LoVo (cell line): ENCODE measurements at places on chromosomes 7 and 10.

DNA sequence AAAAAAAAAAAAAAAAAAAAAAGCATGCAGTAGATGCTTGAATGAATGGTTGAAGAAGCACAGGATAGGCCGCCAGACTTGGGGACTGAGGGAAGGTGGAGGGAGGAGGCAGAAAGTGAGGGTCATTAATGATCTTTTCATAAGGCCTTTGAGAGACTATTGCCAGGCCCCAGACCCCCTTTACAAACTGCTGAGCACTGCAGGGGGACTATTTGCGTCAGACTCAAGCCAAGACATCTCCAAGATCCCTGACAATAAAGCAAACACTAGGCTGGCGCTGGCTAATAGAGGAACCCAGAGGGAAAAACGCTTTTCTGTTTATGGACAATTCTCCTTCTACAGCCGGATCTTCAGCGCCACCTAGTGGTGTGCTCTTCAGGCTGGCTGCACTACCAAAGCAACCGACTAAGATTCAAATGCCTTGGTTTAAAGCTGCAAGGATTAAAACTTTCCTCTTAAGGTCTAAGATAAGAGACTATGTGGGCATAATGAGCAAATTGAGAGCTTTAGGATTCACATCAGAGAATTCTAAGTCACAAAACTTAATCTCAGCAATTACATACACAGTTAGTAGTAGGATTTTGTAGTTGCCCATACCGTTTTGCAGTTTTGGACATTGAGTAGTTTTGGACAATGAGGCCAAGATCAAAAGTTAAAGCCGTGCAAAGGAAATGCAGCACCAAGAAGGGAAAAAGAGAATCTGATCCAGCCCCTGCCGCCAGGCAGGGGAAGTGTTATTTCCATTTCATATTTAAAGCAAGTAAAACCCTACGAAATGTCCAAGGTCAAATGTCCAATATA, 17.9 kb upstream of the AGK start:
- DNase-seq = peak; percentile 83

DNA sequence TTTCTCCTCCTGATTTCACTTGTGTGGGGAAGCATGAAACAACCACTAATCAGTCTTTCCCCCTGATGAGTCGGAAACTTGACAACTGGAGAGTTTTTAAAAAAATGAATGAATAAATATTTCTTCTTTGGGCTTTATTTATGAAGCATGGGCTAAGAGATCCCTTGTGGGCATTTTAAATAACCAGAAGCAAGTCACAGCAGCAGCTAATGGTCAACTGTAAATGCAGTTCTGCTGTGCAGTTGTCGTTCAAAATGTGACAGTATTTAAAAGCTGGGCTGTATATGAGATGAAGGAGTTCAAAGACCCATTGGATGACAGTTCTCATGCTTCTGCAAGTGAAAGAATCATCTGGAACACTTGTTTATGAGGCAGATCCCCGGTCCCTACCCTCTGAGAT, 54.1 kb downstream of the STEAP1B start:
- DNase-seq = no peak

DNA sequence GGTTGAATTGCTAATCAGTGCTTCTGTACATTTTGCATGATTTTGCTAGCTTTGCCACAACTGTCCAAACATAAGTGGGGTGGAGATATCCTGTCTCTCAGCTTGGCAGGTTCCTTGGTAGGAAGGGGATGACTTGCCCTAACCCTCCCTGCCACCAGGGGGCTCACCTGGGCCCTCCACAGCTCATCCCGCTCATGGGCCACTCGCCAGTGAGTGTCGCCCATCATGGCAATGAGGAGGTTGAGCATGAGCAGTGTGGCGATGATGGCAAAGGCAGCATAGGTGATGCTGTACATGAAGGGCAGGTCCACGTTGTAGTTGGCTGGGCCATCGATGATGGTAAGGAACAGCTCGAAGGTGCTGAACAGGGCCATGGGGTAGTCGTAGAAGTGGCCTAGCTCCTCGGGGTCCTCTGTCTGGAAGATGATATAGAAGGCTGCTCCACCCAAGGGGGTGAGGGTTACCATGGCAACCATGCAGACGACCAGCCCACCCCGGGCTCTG, 12.2 kb downstream of the TRPV6 start:
- DNase-seq = no peak

- no peak for DNase-seq
Measured at GRCh38 chr7:129855234-129855673, 97.5 kb downstream of the UBE2H start.
